ENCODE measurements at places on chromosomes 16 and 17.

DNA sequence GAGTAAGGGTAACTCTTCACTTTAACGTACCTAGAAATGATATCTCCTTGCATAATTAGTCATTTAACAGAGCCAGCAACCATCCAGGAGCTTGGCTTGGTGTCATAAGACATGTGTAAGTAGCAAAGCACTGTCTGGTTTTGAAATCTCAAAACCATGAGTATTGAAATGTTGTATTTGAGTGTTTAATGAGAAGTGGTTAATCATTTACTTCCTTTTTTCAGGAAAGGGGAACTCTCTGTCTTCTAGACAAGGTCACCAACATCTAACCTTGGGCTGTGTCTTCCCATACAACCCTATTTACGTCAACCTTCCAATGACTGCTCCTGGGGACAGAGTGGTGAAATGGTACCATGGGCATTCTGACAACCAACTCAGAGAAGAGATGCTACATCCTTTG is 27.1 kb downstream of the PMP22 start:
- DNase-seq = no peak

DNA sequence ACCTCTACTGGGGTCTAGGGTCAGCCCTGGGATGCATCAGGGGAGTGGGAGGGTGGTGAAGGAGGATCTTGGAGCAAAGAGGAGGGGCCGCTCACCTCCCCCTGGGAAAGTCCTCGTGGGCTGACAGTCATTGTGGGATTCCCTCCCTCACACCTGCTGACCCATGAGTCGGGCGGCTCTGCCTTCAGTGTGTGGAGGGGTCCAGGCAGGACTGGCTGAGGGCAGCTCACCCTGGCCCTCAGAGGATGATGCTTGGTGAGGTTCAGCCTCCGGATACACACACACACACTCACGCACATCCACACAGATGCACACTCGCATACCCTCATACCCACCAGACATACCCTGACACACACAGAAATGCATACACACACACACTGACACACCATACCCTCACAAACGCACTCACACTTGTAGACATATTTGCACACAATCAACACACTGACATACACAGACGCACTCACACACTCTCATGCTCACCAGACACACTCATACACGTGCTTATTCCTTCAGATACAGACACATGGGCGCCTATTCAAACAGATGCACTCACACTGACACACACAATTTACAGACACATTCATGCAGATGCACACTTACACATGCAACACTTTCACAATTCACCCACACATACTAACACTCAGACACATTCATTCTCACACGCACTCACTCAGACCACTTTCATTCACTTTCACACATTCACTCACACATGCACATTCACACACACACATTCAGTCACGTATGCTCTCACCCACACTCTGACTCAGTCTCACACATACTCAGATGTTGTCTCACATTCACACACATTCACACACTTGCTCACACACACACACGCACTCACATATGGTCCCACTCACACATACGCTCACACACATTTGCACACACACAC is 105.1 kb upstream of the RPL38 start:
- no peak for DNase-seq

DNA sequence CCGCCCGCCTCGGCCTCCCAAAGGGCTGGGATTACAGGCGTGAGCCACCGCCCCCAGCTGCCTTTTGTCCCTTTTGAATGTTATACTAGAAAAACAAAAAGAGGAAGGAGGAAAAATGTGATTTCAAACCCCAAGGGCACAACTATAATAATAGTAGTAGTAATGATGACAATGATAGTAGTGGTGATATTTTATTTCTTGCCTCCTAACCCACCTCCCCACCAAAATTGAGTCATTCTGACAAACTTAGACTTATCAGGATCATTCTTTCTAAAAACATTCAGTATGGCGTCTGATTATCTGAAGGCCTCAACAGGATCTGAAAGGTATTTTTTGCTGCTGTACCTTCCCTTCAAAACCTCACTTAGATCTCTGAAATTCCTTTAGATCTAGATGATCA is 13.6 kb downstream of the GPATCH8 start:
- no peak for DNase-seq

GRCh38 chr16:7090628-7091115 is 242.0 kb upstream of the RBFOX1 start:
- DNase-seq = no peak

- no peak for DNase-seq
These were observed 3.2 kb downstream of the FAHD1 start for GRCh38 chr16:1830213-1830612.

GRCh38 chr16:52967744-52968143 is 85.0 kb downstream of the CHD9NB start:
- DNase-seq = no peak

DNA sequence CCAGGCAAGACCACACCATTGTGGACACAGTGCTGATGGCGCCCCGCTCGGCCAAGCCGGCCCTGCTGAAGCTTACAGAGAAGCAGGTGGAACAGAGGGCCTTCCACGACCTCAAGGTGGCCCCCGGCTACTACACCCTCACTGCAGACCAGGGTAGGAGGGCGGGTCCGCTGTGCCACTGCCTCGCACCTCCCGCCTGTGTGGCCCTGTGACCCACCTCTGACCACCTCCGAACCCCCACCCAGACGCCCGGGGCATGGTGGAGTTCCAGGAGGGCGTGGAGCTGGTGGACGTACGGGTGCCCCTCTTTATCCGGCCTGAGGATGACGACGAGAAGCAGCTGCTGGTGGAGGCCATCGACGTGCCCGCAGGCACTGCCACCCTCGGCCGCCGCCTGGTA is 21.1 kb downstream of the ITGB4 start:
- DNase-seq = no peak

- DNase-seq = no peak
These were observed 23.2 kb downstream of the REXO5 start for GRCh38 chr16:20829536-20829935.

GRCh38 chr16:73483076-73483791 is 435.3 kb upstream of the ZFHX3 start:
- DNase-seq = no peak

GRCh38 chr17:4944163-4944553 is 4.1 kb downstream of the RNF167 start:
- no peak for DNase-seq

GRCh38 chr16:53429221-53429943 is 4.9 kb upstream of the RBL2 start:
- DNase-seq = no peak

DNA sequence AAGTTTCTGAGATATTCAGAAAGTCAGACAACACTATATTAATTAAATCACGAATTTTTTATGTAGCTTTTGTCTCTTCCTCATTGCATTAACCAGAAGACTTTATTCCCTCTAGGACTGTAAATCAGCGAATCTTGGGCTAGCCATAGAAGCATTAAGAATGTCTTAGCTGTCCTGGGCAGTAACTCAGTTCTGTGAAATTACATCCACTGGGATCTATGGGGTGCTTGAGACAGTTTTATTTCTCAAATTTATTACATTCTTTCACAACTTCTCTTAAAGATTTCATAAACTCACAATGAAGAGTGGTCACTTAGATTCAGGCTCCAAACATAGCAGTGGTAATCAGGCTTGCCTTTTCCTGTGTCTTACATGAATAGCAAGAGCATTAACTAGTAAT is 1153.4 kb downstream of the CDH8 start:
- no peak for DNase-seq

- DNase-seq = no peak
These were observed 147.9 kb downstream of the HS3ST3B1 start for GRCh38 chr17:14448818-14449217.

Measured in stimulated activated CD8-positive, alpha-beta memory T cell treated with anti-CD3 and anti-CD28 coated beads, Interleukin-7, amount 100 ng/mL, for 1 hour (primary cell).